ENCODE measurements at places on chromosomes 13 and 19.

- no peak for DNase-seq
These were observed 894.5 kb downstream of the PCDH9 start for GRCh38 chr13:66335626-66336025.

- DNase-seq, result no peak
These were observed 2.1 kb upstream of the LRP3 start for GRCh38 chr19:33192010-33192409.

GRCh38 chr13:53206455-53206854 lies 177.8 kb downstream of the OLFM4 start:
- no peak for DNase-seq

GRCh38 chr13:82010780-82011179 lies 1669.9 kb upstream of the SPRY2 start:
- DNase-seq, result no peak

Measured in GM04503 (cell line).